H1 (cell line): ENCODE measurements at places on chromosomes 2 and 18. TPM values are rescaled to one million over a fixed set of nuclear protein-coding genes. Genes with fewer than 3 reads are reported as not detected.

- no peak for DNase-seq
- H3K4me1 ChIP-seq, result no peaks in the 10 kb centered on the region
- H3K27me3 ChIP-seq, result no peaks in the 10 kb centered on the region
- no peak overlapping the region for H3K4me3 ChIP-seq
- no peak overlapping the region for H3K27ac ChIP-seq
- H3K36me3 ChIP-seq, result no peaks in the 10 kb centered on the region
Observed at GRCh38 chr2:82027921-82028615, 1723.5 kb upstream of the LRRTM1 start.

DNA sequence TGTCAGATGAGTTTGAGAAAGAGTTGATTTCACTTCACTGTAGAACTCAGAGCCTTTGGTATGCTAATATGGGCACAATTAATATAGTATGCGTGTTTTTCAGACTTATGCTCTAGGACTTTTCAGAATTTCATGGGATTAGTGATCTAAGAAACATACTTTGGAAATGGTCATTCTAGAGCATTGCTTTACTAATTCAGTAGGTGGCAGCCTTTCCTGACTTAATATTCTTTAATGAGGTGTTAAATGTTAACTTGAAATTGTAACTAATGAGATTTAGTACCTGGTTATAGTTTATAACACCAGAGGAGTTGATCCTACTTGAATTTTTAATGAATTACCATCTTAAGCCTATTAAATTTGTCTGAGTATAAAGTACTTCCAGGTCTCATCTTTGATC is 28.4 kb downstream of the ACTR2 start:
- no peaks in the 10 kb centered on the region for H3K36me3 ChIP-seq
- no peak overlapping the region for H3K27ac ChIP-seq
- no peak for DNase-seq

- H3K36me3 ChIP-seq, result peaks cover 4% of the 10 kb centered on the region; the same call in 1 of the 2 replicates
- peaks cover 48% of the 10 kb centered on the region for H3K27me3 ChIP-seq
- no peak for DNase-seq
Observed at GRCh38 chr2:286774-287392, 1.0 kb downstream of the ALKAL2 start.

DNA sequence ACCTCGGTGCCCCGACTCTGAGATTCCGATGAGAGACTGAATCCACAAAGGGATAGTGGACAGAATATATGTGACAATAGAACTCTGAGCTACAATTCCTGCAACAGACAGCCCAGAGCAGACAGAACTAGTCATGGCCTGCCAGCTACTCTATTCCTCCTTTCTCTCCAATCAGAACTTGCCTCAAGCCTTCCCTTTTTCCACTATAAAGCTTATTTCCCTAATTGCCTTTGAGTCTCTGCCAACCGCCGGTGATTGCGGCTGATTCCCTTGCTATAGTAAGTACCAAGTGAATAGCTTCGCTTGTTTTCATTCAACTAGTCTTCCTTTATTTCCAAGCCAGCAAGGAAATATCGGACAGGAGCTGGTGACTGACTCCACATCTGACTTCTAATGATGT is 96.8 kb downstream of the DSC3 start:
- H3K4me1 ChIP-seq, result no peaks in the 10 kb centered on the region
- no peak for DNase-seq
- no peaks in the 10 kb centered on the region for H3K36me3 ChIP-seq
- no peak overlapping the region for H3K4me3 ChIP-seq

DNA sequence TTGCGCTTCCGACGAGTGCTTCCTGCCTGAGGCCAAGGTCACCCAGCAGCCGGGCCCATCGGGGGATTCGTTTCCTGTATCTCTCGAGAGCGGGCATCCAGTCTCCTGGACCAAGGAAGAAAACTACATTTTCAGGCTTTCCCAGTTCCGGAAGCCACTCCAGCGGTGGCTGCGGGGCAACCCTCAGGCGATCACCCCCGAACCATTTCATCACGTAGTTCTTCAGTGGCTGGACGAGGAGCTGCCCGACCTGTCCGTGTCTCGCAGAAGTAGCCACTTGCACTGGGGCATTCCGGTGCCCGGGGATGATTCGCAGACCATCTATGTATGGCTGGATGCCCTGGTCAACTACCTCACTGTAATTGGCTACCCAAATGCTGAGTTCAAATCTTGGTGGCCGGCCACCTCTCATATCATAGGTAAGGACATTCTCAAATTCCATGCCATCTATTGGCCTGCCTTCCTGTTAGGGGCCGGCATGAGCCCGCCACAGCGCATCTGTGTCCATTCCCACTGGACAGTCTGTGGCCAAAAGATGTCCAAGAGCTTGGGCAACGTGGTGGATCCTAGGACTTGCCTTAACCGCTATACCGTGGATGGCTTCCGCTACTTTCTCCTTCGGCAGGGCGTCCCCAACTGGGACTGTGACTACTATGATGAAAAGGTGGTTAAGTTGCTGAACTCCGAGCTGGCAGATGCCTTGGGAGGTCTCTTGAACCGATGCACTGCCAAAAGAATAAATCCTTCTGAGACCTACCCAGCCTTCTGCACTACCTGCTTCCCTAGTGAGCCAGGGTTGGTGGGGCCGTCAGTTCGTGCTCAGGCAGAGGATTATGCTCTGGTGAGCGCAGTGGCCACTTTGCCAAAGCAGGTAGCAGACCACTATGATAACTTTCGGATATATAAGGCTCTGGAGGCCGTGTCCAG is 1.0 kb downstream of the MARS2 start:
- no peak for DNase-seq
- peak overlapping the region; percentile 92 for H3K4me3 ChIP-seq
- no peak overlapping the region for H3K27ac ChIP-seq
- H3K36me3 ChIP-seq, result no peaks in the 10 kb centered on the region

The SCYGR4 gene
- total RNA-seq, result not detected in 2 replicates

GRCh38 chr2:62071760-62072680 is 123.9 kb upstream of the B3GNT2 start:
- 0 out of 2 replicates have a peak overlapping the region, but pooled peaks have one; percentile 31 for H3K27ac ChIP-seq
- H3K4me1 ChIP-seq, result peaks cover 11% of the 10 kb centered on the region
- DNase-seq, result no peak
- H3K36me3 ChIP-seq, result no peaks in the 10 kb centered on the region

The C1QL2 gene
- 0.88 and 1.1 TPM in 2 replicates for total RNA-seq
